ENCODE measurements at places on chromosomes 11 and 22.

DNA sequence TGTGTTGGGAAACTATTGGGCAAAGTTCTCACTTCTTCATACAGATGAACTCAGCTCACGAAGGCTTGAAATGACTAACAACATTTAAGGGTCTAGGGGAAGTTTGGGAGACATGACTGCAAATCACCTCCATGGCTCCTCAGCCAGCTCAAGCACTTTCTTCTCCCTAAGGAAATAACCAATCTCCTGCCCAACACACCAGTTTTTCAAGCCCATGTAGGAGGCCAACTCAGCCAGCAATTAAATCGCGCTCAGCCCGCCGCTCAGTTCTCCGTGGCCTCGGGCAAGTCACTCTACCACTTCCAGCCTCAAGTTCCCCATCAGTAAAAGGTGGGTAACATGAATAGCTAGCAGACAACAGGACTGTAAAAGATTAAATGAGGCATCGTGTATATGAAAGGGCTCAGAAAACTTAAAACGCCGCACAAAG, 796 bp downstream of the POLDIP3 start:
- DNase-seq, result no peak

GRCh38 chr11:82195283-82195682, 538.4 kb downstream of the FAM181B start:
- DNase-seq, result no peak

DNA sequence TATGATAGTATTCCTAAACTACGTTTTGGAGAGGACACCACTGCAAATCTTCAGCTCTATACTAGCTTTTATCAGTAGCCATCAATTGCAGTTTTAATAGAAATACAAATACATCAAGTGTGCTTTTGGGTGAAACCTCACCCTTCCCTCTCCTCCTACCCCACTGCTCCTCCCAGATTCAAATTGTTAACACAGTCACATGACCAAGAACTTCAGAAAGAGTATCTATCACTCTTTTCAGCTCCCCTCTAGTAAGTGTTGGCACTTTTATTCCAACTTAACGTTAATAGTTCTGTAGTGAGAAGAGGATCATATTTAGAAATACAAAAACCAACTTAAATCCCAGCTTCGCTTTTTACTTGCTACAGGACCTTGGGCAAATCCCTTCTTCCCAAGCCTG, 17.0 kb downstream of the RRAS2 start:
- DNase-seq, result no peak

DNA sequence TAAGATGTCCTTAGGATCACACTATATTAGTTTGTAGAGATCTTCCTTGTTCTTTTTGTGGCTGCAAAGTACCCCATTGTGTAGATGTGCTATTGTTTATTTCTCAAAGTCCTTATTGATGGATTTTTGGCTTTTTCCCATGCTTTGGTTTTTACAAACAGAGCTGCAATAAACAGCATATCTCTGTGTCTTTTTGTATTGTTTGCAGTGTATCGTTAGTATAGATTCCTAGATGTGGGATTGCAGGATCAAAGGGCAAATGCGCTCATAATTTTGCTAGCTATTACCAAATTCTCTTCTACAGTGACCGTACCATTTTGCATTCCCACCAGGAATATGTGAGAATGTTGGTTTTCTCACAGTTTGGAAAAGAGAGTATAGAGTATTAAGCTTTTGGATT, 27.5 kb upstream of the FTH1 start:
- no peak for DNase-seq

DNA sequence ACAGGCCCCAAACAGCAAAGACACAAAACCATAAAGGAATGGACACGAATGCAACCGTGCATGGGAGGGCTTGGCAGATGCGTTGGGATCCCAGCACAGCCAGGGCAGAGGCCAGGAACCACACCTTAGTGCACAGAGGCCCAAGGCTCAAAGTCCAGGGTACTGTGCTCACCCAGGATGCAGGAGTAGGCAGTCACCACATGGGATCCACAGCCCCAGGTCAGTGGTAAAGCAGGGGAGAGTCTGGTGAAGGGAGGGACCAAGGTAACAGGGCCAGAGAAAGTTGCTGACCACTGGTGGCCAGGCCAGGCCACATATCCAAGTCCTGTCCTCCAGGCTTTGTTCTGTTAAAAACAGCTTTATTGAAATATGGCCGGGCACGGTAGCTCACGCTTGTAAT, 6.5 kb upstream of the CERK start:
- DNase-seq, result no peak

DNA sequence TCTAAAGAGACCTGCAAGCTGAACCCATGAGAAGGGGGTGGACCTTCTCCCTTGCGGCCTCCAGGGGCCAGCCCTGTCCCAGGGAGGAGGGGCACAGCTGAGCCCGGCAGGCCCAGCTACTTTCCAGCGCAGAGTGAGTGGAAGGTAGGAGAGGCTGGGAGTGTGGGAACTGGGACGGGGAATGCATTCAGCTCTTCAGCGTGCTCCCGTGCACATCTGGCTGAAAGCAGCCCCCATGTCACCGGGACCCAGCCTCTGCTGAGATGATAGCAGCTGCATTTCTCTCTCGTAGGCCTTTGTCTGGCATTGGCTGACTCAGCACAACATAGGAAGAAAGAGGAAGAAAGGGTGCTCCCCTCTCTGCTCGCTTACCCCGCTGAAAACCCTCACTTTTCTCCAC, 951.5 kb downstream of the TBC1D22A start:
- no peak for DNase-seq

DNA sequence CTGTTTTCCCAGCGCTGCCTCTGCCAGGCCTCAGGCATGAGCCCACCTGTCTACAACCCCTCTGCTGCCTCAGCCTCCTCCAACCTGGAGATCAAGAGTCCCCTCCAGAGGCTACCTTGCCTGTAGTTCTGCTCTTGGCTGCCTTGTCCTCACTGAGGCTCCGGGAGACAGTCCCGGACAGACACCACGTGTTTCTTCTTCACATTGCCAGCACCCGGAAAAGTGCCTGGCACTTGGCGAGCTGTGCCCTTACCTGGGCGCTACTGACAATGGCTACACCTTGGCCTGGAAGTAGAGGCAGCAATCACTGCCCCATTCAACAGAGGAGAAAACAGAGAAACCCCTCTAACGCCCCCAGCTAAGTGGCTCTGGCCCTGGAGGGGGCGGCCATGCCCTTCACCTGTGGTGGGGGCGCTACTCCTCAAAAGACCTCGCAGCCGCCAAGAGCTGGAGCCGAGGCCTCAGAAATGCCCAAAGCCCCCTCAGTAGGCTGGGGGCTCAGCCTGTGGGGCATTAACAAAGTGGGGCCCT, 3.0 kb upstream of the NAP1L4 start:
- DNase-seq, result no peak

- no peak for DNase-seq
Measured at GRCh38 chr11:44407211-44407996, 97.5 kb upstream of the ALX4 start.

DNA sequence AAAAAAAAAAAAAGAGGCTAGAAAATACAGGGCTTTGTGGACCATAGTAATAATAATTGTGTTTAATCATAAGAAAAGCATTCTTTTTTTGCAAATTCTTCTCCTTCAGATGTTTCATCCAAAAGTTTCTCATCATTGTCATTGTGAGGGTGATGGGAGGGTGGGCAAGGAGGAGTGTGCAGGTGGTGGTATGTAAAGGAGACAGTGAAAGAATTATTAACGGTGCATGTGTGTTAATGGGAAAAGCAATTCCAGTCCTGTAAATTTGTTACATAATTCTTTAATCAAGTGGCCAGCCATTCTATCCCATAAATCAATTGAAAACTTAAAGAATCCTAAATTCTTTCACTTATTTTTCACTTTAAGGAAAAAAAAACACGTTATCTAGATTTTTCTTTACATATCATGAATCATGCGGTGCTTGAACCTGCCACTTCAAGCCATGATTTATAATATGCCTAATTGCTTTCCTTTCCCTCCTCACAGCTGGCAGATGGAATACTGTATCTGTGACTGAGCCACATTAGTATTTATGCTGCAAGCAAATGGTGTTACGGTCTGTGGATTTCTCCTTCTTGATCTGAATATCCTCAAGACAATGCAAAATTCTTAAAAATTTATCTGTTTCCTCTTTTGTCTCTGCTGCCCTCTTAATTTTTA, 318.5 kb downstream of the JRKL start:
- DNase-seq, result no peak

- peak; percentile 22 for DNase-seq
Measured at GRCh38 chr11:44464741-44465140, 100.7 kb upstream of the CD82 start.

DNA sequence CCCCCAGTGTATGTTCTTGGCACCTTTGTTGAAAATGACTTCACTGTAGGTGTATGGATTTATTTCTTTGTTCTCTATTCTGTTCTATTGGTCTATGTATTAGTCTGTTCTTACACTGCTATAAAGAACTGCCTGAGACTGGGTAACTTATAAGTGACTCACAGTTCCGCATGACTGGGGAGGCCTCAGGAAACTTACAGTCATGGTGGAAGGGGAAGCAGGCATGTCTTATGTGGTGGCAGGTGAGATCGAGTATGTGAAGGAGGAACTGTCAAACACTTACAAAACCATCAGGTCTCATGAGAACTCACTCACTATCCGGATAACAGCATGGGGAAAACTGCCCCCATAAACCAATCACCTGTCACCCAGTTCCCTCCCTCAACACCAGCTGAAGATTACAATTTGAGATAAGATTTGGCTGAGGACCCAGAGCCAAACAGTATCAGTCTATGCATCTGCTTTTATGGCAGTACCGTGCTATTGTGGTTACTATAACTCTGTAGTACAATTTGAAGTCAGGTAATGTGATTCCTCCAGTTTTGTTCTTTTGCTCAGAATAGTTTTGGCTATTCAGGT, 836.2 kb downstream of the DLG2 start:
- no peak for DNase-seq

DNA sequence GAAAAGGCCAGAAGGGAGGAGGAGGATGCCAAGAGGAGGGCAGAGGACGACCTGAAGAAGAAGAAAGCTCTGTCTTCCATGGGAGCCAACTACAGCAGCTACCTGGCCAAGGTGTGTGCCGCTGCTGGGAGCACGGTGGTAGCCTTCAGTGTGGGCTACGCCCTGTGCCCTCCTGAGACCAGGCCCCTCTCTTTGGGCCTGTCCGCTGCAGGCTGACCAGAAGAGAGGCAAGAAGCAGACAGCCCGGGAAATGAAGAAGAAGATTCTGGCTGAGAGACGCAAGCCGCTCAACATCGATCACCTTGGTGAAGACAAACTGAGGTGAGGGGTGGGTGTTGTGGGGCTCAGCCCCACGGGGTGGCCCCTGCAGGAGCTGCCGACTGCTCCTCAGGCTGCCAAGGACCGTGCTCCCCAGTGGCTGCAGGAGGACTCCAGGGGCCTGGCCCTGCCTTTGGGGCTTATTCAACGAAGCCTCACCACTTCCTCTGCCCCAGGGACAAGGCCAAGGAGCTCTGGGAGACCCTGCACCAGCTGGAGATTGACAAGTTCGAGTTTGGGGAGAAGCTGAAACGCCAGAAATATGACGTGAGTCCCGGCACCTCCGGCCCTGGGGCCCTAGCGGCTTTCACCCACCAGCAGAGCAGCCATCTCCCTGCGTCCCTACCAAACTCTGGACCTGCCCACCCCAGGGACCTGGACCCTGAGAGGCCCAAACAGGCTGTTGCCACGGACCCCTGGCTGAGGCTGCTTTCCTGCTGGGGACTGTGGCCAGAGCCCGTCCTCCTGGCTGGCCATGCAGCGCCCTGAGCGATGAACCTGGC, 12.6 kb upstream of the MRPL23 start:
- no peak for DNase-seq

DNA sequence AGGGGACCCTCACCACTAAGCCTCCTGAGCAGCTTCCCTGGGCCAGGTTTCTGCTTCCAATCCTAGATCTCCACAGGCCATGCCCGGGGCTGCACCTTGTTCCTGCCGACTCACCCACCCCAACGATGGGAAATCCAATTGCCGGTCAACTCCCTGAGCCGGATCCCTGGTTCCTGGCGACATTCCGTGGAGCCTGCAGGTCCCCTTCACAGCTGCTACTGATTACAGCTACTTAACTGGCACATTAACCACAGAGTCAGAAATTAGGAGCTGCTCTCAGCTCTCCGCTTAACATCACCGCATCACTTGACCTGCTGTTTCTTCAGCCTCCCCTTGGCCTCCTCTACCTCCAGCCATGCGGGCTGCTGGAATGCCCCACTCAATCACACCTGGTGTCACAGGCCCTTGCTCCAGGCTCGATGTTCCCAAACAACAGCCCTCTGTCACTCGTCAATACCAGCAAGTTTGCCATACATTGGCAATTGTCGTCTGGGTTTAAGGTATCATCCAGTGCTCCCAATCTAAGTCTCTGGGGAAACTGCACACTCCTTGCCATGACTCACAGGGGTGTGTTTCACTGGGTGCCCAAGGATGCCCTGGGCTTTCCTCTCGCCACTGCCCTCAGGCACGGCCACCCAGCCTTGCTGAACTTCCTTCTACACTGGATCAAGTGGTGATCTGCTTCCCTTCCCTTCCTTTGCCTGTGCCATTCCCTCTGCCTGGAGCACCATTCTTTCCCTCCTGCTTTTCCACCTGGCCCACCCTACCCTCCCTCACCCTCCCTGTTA, 181.0 kb downstream of the MN1 start:
- DNase-seq, result no peak

DNA sequence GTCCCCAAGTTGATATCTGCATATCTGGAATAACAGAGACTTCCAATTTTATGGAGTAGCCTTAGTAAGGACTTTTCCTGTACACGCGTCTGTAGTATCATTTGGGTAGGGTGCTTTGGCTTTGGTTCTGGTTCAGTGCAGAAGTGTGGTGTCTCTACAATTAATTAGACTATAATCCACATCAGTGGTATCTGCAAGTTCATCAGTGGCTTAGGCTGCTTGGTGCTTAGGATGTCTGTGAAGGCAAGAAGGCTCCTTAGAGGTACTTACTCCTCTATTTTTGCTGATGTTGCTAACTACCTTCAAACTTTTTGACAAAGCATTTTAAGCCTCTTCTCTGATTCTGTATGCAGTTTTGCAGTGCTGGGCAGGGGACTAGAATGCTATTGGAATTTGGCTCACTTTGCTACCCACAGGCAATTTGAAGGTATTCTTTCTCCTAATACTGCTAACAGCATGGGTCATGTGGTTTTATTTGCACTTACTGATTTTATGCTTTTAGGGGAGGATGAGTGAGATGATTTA, 49.4 kb downstream of the KCNQ1OT1 start:
- DNase-seq, result no peak

DNA sequence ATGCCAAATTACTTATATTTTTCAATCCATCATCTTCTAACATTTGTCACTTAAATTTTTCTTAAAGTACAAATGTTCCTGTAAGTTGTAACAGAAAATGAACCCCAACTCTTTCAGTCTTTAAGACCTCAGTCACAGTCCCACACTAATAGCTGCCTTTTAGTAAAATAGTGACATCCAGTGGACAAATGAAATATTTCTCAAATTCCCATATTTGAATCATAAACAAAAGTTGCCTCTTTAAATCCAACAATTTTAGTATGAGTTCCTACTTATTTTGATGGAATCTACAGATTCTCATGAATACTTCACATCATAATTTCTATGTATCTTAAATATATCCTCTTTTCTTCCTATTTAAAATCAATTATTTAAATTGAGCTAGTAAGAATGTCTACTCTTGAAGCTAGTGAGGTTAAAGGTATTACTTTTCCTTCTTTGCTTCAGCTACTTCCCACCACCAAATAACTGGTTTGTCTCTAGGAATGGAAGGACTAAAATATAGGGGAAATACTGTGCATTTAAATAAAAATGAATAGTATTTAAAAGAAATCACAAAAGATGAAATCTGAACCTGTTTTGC, 9.2 kb downstream of the LIN7C start:
- DNase-seq, result peak; percentile 58
